ENCODE measurements at places on chromosomes 1 and 21.
A peak's percentile ranks its signal among the peaks of the same experiment; 100 is the strongest.

DNA sequence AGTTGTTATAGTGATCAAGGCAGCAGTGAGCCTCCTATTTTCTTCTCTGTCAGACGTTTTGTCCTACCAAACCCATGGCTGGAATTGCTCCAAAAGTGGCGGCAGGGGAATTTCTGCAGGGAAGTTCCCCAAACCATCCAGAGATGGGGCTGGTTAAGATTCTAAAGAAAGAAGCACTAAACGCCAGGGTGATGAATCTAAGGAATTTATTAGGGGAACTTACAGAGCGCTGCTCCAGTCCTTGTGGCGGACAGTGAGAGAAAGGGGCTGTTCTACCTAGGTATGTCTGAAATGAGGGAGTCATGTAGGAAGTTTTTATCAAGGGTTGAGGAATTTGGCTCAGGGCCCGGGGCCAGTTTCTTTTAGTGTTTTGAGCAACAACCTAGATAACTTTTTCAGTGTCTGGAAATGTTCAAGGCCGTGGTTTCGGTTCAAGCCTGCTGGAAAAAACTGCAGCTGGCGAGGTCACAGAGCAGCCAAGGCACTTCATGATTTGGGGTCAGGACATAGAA, 222.4 kb upstream of the B3GALT2 start:
- no peak for DNase-seq

GRCh38 chr1:95991787-95992520, 729.6 kb upstream of the PTBP2 start:
- DNase-seq = no peak

GRCh38 chr1:36766481-36766880, 267.8 kb downstream of the GRIK3 start:
- DNase-seq = no peak

GRCh38 chr21:45269861-45270260, 17.8 kb downstream of the POFUT2 start:
- no peak for DNase-seq

- no peak for DNase-seq
Measured at GRCh38 chr1:117077267-117077666, 17.1 kb downstream of the TTF2 start.

GRCh38 chr21:34183331-34183928, 110.1 kb downstream of the MRPS6 start:
- no peak for DNase-seq

GRCh38 chr1:24362982-24363614, 43.9 kb downstream of the GRHL3 start:
- no peak for DNase-seq

DNA sequence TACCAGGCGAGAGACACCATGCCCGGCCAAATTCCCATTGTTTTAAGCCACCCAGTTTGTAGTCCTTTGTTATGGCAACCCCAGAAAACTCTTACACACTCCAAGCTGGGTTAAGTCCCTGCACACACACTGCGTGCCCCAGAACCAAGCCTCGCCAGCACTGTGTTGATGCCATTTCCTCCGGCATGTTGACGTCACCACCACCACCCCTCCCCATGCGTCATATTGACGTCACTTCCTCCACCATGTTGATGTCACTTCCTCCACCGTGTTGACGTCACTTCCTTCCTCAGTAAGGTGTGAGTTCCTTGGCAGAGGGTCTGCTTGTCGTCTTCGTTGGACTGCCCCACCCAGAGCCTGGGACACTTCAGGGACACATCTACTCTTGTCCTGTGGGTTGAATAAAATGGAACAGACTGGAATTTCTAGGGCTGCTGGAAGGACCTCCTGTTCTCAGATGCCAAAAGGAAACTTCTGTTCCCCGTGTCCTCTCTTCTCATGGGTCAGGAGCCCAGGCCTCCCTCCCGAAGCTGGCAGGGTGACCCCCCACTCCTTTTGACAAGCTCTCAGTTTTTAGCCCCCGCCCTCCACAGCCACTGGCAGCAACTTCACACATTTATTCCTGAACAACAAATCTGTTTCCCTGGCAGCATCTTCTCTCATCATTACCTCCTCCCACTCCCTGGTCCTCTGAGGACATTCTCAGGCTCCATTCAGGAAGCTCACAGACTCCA, 643.3 kb downstream of the NPHP4 start:
- DNase-seq = no peak

DNA sequence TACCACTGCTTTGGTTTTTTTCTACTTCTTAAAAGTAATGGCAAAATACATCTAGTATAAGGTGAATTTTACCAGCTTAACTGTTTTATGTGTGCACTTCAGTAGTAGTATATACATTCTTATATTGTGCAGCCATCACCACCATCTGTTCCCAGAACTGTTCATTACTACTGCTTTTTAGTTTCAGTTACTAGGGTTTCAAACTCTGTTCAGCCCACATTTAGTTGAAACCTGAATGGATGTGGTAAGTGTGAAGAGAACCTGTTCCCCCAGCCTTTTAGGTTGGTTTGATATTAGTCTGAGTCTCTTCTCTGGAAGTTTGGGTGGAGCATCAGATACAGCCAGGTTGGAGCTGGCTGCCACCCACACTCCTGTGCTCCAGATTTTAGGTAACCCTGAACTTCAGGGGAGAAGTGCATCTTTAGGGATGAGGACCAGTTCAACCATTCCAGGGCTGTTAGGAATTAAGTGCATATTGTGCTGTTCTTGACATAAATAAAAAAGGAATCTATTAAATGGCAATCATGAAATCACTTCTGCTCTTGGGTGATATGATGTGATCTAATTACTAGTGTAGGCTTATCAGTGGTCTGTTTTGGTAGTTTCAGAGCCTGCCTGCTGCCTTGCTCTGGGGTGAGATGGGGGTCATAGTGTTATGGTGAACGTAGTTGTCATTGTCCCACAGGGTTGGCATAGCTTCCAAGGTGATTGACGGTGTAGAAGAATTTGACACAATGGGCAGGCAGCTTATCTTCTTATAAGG, 32.1 kb downstream of the URB2 start:
- DNase-seq = no peak

DNA sequence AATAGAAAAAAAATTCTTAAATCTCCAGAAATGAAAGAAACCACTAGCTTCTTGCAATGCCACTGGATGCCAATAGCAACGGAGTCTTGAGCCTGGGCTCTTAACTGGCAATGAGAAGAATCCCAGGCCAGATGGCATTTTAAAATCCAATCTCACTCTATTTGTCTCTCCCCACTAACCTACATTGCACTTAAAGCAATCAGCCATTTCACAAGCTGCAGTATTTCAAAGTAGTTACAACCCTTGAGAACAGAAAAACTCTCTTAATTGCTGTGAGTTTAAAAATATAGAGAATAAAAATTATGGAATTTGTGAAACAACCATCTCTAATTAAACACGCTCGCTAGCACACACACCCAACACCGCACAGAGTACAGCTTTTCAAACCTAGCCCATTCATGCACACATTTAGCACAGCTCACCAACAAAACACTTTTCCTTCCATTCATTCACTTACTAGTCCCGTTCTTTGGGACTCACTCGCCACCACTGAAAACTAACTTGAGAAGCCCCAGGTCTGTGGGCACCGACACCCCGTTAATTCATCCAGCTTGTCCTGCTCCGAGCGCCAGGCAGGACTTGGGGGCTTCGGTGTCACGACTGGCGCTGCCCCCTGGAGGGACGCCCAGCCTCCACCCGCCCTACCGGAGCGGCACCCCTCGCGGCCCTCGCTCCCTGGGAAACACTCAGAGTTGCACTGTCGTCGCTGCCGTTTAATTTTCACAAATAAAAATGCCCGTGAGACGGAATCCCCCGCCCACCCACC, 1.0 kb downstream of the DDAH1 start:
- no peak for DNase-seq

DNA sequence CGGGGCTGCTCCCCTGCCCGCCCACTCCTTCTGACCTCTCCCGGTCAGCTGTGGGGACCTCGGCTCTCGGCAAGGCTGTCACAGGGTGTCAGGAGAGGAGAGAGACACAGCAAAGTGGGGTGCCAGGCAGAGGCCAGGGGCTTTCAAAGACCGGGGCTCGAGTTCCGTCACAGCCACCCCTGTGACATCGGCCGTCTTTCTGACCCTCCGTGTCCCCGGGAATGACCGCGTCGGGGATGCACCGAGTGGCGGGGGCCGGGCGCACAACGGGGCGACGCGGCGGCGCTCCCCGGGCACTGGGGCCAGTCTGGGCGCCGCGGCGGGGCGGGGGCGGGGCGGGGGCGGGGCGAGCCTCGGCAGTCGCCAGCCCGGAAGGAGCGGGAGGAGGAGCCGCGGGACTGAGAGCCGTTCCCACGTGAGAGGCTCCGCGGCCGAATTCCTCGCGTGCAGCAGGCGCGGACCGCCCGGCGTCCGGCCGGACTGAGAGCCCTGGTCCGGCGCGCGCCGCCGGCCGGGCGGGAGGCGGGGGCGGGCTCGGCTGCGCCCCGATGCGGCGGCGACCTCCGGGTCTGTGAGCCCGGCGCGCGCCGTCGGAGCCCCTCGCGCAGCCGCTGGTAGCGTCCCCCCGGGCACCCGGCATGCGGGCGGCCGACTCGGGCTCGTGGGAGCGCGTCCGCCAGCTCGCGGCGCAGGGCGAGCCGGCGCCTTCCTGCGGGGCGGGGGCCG, 229.7 kb upstream of the TMEM51 start:
- DNase-seq = peak; percentile 31

DNA sequence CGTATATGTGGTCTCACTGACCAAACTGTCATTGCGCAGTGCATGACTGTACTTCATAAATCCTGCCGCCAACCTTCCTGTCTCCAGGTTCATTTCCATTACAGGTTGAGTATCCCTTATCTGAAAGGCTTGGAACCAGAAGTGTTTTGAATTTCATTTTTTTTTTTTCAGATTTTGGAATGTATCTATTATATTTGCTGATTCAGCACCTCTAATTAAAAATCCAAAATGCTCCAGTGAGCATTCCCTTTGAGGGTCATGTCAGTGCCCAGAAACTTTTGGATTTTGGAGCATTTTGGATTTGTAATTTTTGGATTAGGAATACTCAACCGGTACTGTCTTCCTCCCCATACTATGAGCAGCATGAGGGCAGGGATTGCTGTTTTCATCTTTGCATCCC, 30.7 kb upstream of the RBBP5 start:
- DNase-seq = no peak

DNA sequence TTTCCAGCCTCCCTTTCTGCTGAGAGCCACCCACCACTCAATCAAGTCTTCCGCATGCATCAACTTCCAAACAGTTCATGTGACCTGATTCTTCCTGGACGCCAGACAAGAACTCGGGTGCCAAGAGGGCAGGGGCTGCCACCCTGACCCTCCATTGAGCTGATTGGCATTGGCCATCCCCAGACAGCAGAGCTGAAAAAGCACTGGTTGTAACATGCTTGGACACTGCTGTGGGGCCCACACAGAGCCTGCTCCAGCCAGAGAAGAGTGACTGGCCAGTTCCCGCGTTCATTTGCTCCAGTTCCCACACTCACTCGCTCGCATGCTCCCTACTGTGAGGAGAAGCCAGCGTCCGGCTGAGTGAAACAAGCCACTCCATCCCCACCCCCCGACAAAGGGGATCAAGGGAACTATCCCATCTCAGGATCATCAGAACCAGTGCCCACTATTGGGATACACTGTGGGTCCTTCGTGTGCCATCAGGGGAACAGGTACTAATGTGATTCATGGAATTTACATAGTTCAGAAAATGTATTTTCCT, 420.3 kb downstream of the NPHP4 start:
- DNase-seq = no peak

DNA sequence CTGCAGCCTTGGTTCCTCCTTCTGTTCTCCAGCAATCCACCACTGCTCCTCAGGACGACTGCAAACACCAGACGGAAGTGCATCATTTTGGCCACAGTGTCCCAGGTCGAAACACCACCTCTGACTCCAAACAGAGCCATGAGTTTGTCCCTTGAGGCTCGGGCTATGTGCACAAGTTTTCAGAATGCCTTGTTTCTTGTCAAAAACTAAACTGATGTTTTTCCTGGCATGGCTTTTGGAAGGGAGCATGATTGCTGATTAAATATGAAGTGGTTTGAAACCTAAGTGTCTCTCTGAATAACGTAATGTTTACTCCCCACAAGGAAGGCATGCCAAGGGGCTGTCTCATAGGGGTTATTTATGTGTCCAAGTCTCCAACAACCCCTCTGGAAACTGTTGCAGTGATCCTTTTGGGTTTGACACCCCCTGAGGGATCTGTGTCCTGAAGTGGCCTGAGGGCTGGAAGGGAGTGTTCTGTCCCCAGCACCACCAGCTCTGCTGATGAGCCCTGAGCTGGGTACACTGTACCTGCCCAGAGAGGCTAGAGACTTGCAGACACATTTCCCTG, 132.7 kb downstream of the PLPP3 start:
- DNase-seq = no peak

Measured in COR-L47 (cell line).